Activated T-helper 1 cell treated with Interleukin-2 at 50 U/mL for 16 hours (primary cell): ENCODE measurements at places on chromosomes 13 and 19.

DNA sequence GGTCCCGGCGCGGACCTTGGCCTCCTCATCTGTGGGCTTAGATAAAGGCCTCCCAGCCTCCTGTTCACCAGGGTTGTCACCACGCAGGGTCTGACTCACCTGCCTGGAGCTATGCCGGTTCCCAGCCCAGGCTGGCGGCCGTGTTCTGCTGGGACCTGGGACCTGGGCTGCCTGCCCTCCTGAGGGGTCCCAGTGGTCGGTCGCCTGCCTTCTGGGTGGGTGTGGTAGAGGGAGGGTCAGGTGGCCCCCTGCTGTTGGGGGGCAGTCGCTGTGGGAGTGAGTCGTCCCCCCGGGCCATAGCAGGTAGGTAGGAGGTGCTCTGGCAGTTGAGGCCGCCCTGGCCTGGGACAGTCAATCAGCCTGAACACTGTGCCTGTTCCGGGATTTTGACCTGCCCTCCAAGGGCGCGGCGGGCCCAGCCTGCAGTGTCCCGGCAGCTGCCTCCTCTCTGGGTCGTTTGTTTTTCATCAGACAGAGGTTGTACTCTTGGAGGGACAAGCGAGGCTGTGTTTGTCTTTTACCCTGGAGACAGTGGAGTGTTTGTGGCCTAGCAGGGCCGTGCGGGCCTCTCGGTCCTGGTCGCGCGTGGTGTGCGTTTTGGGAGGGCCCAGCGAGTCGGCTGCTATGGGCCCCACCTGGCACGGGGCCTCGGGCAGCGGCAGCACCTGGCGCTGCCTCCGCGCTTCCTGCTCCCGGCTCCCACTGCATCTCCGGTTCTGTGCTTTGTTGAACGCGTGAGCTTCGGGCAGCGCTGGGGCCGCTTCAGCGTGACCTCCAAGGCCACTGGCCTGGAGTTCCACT lies 2.6 kb downstream of the ADAT3 start:
- DNase-seq: no peak

- DNase-seq: no peak
Observed at GRCh38 chr19:15831626-15832025, 16.2 kb upstream of the OR10H1 start.

DNA sequence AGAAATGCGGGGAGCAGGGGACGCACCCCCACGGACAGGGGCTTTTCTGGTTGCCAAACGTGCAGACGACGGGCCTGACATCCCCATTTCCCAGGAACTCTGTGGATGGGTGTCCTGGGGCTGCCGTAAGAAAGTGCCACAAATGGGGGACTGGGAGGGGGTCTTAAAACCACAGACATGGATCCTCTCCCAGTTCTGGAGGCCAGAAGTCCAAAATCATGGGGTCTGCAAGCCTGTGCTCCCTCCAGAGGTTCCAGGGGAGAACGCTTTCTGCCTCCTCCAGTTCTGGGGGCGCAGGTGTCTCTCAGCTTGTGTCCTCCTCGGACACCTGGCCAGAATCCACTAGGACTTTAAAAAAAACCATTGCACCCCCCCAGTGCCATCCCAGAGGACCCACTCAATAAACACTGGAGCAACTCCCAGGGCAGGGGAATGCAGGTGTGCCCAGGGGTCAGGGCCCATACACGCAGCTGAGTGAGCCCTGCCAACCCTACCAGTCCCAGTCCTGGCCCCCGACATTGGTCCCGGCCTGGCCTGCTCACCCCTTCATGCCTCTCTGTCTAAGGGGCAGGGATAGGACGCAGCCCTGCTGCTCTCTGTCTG lies 103.9 kb downstream of the GADD45B start:
- DNase-seq: no peak

GRCh38 chr13:77345150-77345780 lies 18.4 kb upstream of the MYCBP2 start:
- no peak for DNase-seq

DNA sequence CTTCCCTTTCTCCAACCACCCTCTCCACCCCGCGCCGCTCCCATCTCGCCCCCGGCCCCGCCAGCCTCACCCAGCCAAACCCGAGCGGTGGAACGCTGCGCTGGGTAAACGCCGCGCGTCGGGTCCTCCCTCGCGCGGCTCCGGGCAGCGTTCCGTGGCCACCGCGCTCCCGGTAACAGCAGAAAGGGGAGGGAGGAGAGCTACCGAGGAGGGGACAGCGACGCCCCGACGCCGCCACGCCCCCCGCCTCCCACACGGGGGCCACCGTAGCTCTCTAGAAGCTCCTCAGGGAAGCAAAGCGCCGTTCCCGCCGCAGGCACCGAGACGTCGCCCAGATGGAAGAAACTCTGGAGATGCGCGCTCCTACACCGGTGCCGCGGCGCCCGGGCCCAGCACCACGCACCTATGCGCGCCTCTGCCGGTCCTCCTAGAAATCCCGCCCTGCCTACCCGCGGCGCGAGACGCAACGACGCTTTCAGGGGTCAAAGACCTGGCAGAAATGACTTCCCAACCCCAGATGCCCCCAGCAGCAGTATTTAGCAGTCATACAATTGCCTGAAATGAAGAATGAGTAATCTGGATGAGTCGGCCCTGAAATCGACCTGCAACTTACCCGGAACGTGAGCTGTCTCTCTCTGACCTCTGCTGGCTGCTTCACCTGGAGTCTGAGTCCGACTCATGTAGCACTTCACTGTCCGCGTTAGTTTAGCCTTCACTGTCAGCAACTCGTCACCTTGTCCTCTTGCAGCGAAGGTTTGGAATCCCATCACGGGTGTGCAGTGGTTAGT lies at the start of gene RUBCNL:
Gene RUBCNL (minus strand): TSS at position 189 of the 788 bp plus-strand sequence. CDS start 14,777 bp downstream, outside the sequence.
- DNase-seq: no peak

DNA sequence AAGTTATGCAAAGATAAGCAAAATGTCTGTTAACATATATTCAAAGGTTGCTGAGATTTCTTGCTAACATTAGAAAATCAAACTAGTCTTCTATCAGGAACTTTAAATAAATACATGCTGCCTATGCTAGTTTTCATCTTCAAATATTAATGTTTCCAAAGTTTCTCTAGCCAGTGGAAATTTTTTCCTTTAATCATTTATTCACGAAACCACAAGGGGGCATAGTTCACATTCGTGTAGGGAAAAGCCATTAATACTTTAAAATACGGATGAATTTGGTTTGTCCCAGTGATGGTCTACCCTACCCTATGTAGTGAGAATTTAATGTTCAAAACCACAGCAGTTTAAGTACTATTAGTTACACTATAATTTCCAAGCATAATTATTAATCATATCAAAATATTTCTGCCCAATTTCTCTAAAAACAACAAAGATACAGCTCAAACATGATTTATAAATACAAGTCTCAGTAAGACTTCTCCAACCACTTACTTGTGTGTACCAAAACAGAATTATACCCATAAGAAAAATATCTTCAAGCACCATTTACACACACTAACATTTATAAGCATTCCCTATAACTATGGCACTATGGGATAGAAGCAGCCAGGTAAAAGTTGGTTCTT lies 16.2 kb downstream of the NUFIP1 start:
- no peak for DNase-seq

- DNase-seq: peak; percentile 59
Observed at GRCh38 chr19:7705387-7706187, 3.7 kb upstream of the FCER2 start.

DNA sequence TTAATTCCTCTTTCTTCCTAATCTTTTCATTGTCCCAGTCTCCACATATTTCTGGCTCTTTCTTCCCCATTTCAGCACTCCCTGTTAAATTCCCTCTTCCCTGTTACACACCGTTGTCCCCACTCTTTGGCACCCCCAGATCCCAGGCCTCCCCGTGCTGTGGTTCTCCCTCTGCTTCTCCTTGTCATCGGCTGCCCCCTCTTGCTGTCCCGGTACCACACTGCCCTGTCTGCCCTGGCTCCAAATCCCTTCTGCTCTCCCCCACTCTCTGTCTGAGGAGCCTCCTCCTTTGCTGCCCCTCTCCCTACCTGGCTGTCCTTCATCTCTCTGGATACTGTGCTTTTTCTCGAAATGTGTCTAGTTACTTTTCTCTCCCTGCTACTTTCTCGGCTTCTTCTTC lies 983 bp downstream of the ZNF415 start:
- DNase-seq: no peak

DNA sequence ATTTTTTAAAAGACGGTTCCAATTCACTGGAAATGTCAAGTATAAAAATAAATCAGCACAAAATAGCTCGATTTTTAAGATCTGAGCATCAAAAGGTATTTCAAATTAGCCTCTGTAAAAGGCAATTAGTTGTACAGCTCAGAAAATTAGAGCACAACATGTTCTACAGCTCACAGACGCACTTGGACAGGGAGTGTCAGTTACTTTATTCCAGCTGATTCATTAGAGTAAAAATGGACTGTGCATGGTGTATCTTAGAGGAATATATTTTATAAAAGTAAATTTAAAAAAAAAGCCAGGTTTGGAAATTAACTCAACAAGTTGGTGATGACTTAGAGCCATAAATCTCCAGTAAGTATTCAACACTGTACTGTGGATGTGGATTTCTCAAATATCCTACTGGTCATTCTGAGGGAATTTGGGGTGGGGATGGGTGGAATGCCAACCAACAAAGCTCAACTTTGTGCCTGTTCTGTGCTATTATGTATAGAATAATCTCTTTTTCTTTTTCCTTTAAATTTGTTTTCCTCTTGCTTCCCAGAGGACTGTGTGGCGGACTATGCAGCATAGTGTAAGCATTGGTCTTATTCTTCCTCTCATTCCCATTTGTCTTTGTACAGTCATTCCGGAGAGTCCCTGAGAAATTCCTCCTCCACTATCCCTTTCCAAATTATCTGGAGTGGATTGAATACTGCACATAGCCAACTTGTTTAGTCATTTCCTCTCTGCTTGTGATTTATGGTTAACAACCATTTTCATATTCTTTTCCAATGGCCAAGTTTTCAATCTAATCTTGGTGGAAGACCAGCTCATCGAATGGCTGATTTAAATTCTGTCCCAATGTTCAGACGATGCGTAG lies 169.3 kb downstream of the DCT start:
- DNase-seq: no peak

DNA sequence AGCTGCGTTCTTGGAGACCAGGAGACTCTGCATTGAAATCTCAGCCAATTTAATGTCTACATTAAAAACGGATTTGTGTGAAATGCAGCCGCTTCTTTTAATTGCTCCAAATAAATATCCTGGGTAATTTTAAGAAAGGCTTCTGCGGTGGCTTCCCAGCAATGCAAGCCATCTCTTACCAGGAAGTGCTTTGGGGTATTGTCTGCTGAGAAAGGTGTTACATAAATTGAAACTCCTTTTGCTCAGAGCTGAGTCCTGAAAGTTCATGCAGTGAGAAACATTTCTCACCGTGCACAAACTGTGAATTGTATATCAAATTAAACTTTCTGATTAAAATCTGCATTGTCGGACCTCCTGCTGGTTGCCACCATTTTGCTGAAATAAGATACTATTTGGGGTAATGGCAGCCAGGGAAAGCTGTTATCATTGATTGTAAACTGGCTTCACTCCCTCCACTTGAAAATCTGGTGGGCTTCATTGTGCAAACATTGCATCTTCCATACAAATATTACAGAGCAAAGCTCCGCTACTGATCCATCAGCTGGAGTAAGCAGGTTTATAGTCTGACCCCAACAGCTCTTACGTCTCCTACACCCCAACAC lies 59.5 kb downstream of the ZIC5 start:
- no peak for DNase-seq

GRCh38 chr13:30569901-30570576 lies 47.7 kb upstream of the USPL1 start:
- DNase-seq: no peak

DNA sequence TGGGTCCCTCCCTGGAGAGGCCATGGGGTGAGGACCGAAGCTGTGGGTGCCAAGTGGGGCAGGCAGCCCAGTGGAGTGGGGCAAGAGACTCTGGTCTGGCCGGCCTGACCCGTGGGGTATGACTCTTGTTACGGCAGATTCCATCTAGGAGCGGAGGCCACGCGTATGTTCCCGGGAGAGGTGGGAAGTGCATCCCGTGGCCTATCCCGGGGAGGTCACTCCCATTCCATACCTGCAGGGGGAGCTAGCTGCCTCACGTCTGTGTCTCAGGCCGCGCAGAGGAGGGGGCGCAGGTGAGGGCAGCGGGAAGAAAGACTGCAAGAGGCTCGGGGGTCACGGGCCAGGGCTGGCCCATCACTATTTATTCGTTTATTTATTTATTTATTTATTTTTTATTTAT lies 4.9 kb downstream of the CSNK1G2 start:
- DNase-seq: no peak

- DNase-seq: no peak
Observed at GRCh38 chr19:50205681-50206138, 2.3 kb downstream of the MYH14 start.

GRCh38 chr13:83178008-83178407 lies 704.3 kb downstream of the SLITRK1 start:
- DNase-seq: no peak

DNA sequence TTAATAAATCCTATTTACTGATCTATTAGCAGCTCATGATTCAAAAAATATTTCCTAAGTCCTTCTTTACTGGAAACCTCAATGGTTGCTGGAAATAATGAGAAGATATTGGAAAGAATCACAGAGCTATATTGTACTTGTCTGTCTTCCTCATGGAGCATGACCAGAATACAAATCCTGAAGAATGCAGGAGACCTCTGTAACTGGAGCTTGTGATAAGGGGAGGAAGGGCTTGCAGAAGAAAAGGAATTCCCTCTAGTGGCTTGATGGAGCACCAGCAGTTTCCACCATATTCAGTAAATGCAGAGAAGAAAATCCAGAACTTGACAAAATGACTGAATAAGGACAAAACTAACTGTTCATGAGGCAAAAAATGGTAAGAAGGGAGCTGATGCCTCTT lies 1333.1 kb downstream of the EFNB2 start:
- no peak for DNase-seq

DNA sequence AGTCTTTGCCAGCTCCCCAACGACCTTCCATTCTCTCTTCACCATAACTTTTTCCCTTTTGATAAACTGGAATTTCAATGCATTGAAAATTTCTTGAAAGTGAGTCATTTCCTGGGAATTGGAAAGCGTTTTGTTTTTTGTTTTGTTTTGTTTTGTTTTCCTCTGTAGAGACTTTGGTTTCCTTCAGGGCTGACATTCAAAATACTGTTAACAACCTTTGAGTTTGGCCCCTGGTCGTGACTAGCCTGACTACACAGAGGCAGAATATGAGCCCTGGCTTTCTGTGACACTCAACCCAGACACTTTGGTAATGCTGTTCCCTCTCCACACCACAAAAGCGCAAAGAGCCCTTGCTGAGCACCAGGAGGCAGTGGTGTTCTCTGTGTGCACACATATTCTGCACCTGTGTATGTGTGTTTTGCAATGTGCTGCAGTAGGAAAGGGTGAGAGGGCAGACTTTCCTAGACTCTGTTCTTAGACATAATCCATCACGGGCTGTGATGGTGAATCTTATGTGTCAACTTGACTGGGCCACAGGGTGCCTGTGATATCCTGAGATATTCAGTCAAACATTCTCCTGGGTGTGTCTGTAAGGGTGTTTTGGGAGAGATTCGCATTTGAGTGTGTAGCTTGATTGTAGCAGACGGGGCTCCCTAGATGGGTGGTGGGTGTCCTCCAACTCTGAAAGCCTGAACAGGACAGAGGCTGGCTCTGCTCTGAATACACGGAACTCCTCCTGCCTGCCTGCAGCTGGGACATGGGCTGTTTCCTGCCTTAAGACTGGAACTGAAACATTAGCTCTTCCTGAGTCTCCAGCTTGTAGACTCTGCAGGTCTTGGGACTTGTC lies 29.5 kb upstream of the ANKRD10 start:
- DNase-seq: no peak

GRCh38 chr13:106534639-106535551 lies 567 bp downstream of the EFNB2 start:
- DNase-seq: no peak
